PC-3 (cell line): ENCODE measurements at places on chromosomes 7 and 10.

DNA sequence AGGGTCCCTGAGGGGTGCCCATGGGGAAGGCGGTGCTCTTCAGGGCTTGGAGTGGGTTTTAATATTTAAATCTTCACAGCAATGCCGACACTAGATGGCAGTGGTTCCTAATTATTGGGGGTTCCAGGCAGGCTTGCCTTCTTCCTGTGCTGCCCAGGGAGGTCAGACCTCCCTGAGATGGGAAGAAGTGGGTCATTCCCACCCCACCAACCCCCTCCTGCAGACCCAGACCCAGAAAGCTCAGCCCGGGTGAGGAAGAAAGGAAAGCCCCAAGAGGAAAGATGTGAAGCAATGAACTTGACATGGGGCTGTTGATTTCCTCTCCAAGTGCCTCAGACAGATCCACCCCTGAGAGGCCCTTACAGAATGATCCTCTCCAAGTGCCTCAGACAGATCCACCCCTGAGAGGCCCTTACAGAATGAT is 85.1 kb upstream of the LANCL2 start:
- DNase-seq: peak; percentile 83

GRCh38 chr10:106173838-106174237 is 990.7 kb downstream of the SORCS1 start:
- DNase-seq: no peak

DNA sequence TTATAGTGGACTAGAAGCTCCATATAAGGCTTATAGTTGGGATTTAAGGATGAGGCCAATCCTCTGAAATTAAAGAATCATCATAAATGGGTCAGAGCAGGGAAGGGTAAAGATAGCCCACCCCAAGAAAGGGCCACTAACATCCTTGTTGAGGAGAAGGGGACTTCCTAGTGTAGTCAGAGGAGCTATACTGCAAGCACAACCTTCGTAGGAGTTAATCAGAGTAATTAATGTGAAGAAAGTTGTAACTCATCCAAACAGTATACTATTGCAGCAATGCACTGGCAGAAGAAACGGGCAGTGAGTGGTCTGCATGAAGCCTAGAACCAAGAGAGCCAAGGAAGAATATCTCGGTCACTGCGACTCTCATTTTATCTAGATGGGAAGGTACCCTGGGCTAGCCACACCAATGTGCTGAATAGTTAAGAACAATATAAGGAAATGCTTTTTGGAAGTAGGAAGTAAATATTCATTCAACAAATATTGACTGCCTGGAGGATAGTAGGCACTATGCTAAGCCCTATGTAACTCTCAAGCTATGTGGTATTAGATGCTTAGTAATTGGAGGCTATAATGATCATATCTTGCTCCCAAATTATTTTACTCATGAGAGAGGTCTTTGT is 13.3 kb downstream of the OTUD1 start:
- no peak for DNase-seq

DNA sequence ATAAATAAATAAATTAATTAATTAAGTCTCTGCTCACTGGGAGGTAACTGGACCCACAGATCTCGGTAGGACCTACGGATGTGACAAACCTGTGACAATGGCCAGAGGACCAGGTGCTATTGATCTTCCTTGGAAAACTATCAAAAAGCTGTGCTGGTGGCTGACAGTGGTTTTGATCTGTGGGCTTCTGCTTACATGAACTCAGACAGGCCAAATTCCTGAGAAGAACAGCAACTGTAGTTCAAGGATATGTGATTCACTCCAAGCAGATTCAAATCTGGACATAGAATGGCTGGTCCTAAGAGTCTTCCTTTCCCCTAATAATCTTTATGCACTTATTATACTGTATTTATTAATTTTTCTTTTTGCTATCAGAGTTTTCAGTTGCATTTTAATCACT is 80.0 kb downstream of the ATXN7L1 start:
- no peak for DNase-seq

DNA sequence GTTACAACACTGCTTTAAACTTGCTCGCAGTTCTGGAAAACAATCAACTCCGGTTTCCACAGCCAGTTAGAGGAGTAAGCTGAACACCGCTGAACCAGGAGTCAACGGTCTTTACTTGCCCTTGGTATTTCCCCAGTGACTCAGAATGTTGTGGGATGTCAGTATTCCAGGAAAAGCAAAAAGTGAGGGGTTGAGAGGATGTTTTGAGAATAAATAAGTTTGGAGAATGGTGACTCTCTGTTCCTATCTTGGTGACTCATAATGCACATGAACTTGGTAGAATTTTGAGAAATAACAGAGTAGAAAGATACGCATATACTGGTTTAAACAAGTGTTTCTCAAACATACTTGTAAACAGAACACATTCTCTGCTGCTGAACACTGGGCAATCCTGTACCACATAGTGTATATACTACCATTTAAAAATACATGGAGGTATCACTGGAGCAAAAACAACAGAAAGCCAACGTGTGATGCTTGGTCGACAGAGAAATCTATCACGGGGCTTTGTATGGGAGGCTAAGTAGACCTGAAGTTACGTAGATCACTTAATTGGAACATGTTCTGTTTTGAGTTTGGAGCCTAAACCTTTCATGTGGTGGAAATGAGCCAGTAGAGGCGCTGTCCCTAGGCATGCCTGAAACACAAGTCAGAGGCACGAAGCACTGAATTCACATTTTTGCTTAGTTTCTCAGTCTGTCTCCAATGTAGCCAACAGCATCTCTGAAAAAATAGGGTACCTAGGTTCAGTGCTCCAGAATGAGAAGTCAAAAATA is 534.3 kb downstream of the PARD3 start:
- DNase-seq: peak; percentile 100

DNA sequence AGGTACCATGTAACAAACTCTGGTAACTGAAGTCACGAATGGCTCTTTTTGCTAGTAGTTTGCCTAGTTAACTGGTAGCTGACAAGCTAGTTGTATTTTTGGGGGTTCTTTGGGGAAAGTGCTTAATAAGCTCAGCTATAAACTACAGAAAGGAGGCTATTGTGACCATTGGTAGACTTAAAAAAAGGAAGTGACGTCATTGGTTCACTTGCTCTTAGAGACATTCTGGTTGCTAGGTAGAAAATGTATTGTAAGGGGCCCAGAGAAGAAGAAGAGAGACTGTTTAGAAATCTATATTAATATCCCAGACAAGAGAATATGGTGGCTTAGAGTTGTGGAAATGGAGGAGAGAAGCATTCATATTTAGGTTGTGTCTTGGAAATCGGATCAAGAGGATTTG is 103.0 kb downstream of the NXPH1 start:
- no peak for DNase-seq

DNA sequence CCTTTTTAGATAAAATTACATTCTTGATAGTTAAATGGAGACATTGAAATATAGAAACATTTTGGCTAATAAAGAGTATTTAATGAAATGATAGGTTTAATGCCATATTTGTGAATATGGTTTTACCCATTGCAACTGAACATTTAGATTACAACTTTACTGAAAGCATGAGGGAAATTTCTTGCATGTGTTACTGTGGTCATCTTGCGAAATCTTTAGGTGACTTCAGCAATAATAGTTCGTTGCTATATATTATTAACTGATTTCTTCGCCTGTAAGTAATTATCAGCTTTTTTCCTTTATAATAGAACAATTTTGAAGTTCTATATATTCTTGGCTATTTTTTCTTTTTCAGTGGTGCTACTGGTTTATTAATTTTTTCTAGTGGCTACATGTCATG is 83.2 kb downstream of the MLLT10 start:
- no peak for DNase-seq

DNA sequence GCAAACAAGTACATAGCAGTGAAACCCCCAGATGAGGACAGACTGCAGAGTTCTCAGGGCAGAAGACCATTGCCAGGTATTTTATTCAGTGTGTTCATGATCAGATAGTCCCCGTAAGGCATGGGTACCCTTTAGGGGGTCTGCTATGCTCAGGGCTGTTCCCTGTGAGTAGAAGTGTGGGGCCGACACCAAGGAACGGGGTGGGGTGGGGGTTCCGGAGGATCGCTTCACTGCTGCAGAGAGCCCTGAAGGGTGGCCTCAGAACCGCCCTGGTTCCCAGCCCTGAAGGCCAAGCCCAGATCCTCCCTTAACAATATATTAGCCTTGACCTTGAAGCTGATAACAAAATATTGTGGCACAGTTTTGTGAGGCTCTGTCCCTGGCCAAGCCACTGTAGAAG is 89.6 kb downstream of the ACTR3B start:
- no peak for DNase-seq

DNA sequence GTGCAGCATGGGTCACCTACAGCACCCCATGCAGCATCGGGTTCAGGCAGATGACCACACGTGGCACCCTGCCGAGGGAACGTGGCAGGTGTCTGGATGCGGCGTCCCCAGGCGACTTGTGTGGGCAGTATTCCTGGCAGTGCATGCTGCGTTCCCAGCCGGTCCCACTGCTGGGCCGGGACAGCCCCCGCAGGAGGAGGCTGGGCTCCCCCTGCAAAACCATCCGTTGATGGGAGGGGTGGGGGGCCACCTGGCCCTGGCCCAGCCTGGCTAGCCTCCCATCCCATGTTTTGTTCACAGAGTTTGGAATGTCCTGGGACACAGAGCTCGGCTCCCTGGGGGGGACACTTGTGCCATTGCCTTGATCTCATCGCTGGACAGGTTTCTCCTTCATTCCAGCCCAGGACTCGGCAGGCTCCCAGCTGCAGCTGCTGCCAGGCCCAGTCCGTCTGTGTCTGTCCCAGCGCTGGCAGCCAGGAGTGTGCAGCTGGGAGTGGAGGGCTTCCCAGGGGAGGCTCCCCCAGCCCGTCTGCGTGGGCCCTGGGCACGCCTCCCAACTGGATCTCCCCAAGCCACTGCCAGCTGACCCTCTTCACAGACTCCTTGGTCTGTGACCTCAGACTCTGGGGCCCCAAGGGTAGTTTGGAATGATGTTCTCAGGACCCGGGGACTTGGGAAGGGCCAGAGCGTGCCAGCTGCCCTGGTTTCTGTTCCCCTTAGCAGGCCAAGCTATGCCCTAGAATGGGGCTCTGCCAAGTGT is 32.6 kb downstream of the TMEM270 start:
- DNase-seq: no peak

DNA sequence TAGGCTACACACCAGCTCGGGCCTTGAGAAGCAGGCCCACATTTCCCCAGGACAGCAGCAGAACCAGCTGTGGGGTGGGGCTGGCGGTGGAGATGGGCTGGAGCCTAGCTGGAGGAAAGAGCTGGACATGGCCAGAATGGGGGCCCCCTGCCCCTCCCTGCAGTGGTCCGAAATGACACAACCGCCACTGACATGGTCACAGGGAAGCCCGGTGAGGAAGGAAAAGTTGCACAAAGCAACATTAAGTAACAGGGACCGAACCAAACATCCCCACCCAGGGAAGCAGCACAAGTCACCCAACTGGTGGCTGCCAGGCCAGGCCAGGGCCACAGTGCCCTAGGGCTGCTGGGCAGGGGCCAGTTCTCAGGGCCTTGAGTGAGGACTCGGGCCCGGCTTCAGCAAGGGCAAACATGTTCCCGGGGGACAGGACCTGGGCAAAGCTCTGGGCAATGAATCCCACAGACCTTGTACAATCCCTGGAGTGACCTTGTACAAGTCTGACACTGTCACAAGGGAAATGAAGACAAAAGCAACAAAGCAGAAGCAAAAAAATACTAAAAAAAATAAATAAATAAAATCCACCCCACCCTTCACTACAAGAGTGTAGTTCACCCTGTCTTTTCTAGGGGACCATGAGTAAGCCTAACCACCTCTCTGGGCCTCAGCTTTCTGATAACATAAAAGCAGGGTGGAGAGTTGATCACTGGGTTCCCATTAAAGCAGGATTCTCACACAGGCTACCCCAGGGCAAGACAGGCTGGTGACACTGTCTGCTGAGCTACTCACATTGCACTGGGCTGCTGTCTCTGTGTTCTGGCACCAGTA is 33.0 kb downstream of the PSAP start:
- DNase-seq: no peak

- peak; percentile 45 for DNase-seq
Measured at GRCh38 chr7:141276031-141276430, 202.2 kb downstream of the TMEM178B start.

- DNase-seq: no peak
Measured at GRCh38 chr7:78041423-78041822, 242.8 kb downstream of the PHTF2 start.

GRCh38 chr10:84200537-84201243 is 6.4 kb downstream of the CDHR1 start:
- no peak for DNase-seq

GRCh38 chr7:130794619-130794922 is 60.6 kb upstream of the KLF14 start:
- no peak for DNase-seq

DNA sequence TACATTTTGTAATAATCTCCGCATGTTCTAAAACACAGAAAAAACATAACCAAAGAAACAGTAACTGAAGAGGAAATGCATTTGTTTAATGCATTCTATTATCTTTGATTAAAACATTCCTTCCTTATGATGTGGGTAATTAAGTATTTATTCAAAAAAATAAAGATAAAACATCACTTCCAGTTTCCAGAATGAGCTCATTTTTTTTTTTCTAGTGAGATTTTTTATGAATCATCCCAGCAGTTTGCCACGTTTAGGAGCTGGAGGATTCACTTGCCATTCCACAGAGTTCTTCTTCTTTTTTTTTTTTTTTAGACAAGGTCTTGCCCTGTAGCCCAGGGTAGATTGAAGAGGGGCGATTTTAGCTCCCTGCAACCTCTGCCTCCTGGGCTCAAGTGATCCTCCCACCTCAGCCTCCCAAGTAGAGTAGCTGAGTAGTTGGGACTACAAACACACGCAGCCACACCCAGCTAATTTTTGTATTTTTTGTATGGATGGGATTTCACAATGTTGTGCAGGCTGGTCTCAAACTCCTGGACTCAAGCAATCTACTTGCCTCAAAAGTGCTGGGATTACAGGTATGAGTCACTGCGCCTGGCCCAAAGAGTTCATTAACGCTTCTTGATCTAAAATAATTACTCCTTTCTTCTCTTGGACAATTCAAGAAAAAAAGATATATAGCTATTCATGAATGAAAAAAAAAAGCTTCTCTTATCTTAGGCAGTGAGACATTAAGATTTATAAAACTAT is 177.3 kb downstream of the DKK1 start:
- peak; percentile 80 for DNase-seq

DNA sequence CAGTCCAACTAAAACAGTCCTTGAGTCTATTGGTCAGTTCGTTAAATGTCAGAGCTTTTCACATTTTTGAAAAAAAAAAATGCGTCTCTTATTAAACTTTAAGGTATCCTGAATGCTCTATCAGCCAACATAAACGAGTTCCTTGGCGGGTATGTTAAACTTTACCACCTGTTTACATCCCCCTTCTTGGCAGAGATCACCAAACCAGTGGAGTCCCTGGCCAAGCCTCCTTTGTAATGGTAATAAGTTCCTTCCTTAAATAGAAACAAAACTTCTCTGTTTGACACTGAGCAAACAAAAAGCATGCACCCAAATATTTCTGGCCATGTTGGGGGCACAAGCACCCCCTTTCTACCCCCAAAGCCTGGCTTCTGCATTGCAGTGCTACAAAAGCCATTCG is 3.2 kb downstream of the TRIL start:
- DNase-seq: no peak

- DNase-seq: no peak
Measured at GRCh38 chr10:132611986-132612385, 74.4 kb downstream of the INPP5A start.

DNA sequence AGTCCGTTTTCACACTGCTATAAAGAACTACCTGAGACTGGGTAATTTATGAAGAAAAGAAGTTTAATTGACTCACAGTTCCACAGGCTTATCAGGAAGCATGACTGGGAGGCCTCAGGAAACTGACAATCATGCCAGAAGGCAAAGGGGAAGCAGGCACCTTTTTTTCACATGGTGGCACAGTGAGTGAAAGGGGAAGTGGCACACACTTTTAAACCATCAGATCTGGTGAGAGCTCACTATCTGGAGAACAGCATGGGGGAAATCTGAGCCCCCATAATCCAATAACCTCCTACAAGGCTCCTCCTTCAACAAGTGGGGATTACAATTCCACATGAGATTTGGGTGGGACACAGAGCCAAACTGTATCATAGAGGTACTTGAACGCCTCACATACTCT is 30.0 kb downstream of the AGR3 start:
- DNase-seq: no peak
